ENCODE measurements at places on chromosomes 3 and 15.

DNA sequence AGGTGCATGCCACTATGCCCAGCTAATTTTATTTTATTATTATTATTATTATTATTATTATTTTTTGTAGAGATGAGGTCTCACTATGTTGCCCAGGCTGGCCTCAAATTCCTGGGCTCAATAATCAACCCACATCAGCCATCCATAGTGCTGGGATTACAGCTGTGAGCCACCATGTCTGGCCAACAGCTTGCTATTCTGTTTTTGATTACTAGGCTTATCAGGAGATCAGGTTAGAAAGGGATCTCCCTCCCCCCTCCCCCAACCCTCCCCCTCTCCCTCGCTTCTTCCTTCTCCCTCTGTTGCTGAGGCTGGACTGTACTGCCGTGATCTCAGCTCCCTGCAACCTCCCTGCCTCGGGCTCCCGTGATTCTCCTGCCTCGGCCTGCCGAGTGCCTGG, 8.6 kb downstream of the CLN6 start:
- DNase-seq = no peak

- DNase-seq = no peak
Measured at GRCh38 chr3:135191708-135192107, 396.6 kb downstream of the EPHB1 start.

DNA sequence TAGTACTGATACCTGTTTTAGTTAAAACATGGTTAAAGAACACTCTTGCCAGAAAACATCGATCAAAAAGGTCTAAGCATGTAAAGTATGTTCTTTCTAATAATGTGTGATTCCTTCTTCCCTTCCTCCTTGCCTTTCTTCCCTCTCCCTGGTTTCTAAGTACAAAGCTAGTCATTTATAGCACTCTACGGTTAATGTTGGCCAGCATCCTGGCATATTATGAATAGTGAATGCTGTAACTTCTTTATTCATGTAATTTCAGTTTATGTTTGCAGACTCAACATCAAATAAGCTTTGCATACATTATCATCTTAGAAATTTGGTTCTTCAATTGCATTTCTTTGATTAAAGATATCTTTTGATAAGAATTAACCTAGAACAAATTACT, 27.1 kb downstream of the P2RY12 start:
- DNase-seq = no peak

DNA sequence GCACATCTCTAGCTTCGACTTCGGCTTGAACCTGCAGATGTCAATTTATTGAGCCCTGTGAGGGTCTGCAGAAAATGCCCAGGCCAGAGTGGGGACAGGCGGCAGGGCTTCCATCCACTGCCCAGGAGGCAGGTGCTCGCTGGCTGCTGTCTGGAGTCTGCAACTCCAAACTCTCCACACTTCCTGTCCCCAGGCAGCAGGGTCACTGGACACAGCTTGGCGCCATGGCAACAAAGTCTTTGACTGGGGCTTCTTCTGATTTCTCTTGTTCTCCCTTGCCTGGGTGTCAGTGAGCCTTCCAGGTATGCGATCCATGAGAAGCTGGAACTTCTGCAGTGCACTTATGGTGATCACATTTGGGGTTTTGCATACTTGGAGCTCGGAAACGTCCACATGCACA, 33.5 kb downstream of the SV2B start:
- DNase-seq = no peak

DNA sequence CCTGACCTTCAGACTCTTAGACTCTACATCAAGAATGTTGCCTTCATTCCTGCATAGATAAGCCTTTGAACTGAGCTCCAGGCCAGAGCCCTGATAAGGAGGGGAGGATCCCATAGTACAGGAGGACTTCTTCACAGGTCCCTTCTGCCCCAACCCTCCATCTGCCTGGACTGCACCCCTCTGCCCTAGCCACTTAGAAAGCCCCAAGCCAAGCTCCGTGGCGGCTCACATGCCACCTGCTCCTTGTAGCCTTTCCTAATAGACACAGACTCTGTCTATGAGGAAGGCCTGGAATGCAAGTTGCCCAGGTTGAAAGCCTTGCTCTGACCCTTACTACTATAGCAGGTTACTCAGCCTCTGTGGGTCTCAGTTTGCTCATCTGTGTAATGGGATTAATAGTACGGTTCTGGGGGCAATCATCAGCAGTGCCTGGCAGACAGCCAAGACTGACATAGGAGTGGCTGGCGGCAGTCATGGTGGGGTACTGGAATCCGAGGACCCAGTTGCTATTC, 11.6 kb downstream of the PCSK6 start:
- no peak for DNase-seq

GRCh38 chr15:67147396-67147949, 82.1 kb downstream of the SMAD3 start:
- DNase-seq = no peak

GRCh38 chr15:57911247-57911646, 154.3 kb downstream of the ALDH1A2 start:
- no peak for DNase-seq

- DNase-seq = no peak
Measured at GRCh38 chr3:43062564-43063040, 43.3 kb downstream of the POMGNT2 start.

GRCh38 chr15:63180746-63181145, 8.7 kb upstream of the RAB8B start:
- no peak for DNase-seq

GRCh38 chr3:58829321-58830000, 162.9 kb upstream of the FAM3D start:
- no peak for DNase-seq

All from effector CD8-positive, alpha-beta T cell (primary cell).